Endothelial cell (in vitro differentiated cells): ENCODE measurements at places on chromosomes 12 and 14. TPM values are rescaled to one million over a fixed set of nuclear protein-coding genes. Genes with fewer than 3 reads are reported as not detected.

- no peak for DNase-seq
Measured at GRCh38 chr12:124440841-124441381, 126.5 kb downstream of the NCOR2 start.

CKAP4 gene
- total RNA-seq: 76.7 TPM

- DNase-seq: peak; percentile 28
Measured at GRCh38 chr12:32302218-32303173, 96.9 kb upstream of the FGD4 start.

TAS2R42 gene
- not detected for total RNA-seq

EXOC3L4 gene
- total RNA-seq: not detected
